ENCODE measurements at places on chromosomes 12 and 14.

DNA sequence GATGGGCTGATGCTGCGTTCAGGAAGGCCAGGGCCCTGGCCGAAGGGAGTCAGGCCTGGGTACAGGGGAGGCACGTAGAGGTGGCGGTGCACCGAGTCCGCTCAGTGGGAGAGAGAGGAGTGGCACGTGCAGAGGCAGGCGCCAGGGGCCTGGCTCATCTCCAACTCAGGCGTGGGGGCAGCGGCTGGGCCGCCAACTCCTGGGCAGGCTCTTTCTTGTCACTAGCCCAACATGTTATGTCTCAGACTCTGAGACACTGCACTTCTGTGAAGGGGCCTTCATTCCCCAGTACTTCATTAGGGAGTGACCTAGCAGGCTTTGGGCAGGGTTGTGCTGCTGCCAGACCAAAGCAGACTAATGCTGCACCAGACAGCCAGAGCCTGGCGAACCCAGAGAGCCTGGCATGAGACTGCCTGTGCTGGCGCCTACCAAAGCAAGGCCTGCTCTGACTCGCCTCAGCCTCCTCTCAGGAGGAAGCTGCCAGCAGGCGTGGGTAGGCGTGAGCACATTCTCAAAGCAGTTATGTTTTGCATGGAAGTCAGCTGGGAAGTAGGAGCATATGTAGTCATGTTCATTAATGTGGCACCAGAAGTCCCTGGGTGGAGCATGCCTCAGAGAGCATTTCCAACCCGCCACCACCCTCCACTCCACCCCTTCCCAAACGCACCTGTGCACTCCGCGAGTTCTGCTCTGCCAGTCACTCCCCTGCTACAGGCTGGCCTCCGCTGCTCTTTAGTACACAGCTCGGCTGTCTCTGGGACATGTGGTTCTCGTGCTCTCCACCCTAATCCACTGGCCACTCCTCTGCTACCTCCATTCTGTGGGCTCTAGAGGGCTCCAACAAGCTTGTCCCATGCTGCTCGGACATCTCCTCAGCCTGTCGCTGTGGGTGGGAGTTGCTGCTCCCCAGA lies 9.7 kb downstream of the CKB start:
- DNase-seq, result no peak

DNA sequence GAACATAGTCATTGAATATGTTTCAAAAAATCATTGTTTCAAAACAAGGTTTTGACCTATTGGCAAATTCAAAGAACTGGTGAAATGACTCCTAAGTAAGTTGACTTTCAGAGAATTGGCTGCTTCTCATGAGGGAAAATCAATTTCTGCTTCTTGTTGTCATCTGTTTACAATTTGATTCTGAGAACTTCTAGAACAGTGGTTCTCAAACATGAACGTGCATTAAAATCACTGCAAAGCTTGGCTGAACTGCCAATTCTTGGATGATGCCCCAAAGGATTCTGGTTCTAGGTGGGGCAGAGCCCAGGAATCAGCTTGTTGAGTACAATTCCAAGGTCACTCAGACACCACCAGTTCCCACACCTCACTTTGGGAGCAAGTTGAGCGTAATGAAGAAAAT lies 83.9 kb downstream of the ZFP36L1 start:
- no peak for DNase-seq

DNA sequence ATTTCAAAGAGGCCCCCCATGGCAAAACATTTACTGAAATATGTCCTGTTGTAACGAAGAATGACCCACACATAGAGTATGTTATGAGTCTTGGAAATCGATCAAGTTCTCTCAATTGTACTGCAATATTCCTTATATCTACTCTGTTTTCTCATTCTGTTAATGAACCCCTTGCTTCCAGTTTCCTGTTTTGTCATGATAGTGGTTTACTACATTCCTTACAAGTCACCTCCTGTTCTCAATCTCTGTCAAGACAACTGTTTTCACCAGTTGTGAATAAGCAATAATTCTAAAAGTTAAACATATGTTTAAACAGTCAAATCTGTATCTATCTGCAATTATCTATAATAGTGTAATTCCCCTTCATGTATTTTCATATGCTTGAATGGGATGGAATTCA lies 16.4 kb upstream of the ARID2 start:
- no peak for DNase-seq

DNA sequence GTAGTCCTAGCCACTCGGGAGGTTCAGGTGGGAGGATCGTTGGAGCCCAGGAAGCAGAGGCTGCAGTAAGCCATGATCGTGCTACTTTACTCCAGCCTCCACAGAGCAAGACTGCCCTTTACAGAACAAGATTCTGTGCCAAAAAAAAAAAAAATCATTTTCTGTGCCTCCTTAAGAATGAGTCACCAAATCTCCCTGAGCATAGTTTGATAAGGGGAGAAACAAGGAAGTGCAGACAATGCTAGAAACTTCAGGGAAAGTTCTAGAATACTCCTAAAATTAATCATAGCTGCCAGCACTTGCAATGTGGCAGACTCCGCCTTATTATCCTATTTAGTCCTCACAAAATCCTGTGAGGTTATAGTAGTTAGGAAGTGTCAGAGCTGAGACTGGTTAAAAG lies 74.5 kb downstream of the KCNK10 start:
- no peak for DNase-seq

GRCh38 chr12:50276068-50276467 lies 7.3 kb downstream of the LIMA1 start:
- no peak for DNase-seq

GRCh38 chr14:54285030-54285429 lies 111.8 kb upstream of the CDKN3 start:
- DNase-seq, result no peak

DNA sequence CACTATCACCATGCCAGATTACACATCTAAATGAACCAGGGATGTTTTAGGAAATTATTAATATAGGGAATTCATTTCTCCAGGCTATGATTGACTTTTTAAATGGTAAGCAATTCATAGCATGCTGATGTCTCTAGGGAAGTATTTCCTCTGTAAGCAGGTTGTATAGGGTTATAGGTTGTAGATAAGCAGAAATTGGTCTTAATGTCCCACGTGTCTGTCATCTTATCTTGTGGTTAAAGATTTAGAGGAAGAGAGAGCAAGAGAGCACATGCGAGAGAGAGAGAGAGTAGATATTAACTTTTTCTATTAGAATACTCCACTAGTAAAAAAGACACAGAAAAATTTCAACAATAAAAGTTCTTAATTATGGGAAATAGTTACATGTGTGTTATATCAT lies 32.6 kb downstream of the TRHDE start:
- DNase-seq, result no peak

GRCh38 chr12:93039062-93039461 lies 110.0 kb upstream of the EEA1 start:
- DNase-seq, result no peak

GRCh38 chr14:66005900-66006434 lies 480.2 kb upstream of the CCDC196 start:
- DNase-seq, result no peak

- DNase-seq, result no peak
Observed at GRCh38 chr12:132686825-132687210, 324 bp downstream of the POLE start.

DNA sequence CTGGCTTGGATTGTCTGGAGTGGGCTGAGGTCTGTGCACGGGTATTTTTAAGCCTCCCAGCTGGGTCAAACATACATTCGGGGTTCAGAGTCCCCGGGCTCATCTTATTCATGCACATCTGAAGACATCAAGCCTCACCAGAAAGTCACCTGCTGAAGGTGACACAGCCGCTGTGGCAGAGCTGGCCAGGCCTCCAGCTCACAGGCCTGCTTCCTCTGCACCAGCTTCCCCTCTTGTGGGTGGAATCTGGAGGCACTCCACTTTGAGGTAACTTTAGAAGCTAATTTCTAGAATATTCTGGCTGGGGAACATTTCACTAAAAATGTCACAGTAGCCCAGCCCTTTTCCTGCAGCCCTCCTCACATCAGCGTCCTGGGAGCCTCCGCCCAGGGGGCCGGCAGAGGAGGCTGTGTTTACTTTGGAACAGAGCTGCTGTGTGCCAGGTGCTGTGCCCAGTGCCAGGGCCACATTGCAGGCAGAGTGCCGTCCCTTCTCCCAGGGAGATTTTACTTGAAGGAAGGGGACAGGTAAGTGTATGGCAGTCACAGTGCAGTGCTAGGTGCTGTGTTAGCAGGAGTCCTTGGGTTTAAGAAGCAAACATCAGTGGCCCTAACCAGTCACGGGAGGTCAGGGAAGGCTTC lies 62.2 kb downstream of the TSPAN11 start:
- no peak for DNase-seq

GRCh38 chr12:104376650-104377513 lies 73.3 kb downstream of the EID3 start:
- DNase-seq, result no peak

GRCh38 chr12:129496226-129496625 lies 407.6 kb downstream of the TMEM132D start:
- no peak for DNase-seq

GRCh38 chr14:103107941-103108748 lies 13.6 kb downstream of the EXOC3L4 start:
- no peak for DNase-seq

GRCh38 chr14:93965287-93965821 lies 11.0 kb downstream of the ASB2 start:
- DNase-seq, result no peak

DNA sequence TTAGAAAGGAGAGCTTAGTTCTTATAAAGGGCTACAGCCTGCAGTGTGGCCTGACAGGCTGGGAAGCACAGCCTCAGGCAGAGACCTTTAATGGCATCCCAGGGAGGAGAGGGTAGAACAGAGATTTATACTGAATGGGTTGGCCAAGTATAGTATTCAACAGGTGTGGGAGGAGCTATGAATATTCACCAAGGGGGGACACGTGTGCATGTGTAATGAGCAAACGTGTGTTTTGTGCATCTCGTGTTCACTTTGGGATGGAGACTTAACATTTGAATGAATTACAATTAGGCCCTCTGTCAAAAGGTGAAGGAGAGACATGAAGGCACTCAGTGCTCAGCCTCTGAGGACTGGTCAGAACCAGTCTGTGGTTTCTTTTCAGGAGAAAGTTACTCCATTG lies 5.2 kb downstream of the TDP1 start:
- DNase-seq, result no peak

- DNase-seq, result no peak
Observed at GRCh38 chr12:65672441-65672840, 151.8 kb upstream of the HMGA2 start.

DNA sequence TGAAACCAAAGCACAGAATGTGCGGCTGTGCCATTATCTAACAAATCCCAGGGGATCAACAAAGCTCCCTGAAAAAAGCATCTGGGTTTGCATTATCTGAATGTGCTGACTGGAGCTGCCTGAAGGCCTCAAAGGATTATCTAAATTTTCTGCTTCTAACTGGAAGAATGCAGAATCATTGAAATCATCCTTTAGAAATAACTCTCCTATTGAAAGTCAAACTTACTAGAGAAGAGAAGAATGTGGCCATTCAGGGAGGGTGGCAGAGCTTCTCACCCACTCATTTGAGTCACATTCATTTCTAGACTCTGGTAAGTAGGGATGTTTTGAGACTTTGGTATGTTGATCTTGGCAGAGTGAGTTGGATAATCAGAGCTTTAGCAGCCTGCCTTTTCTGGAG lies 220.6 kb upstream of the RGS6 start:
- DNase-seq, result no peak

DNA sequence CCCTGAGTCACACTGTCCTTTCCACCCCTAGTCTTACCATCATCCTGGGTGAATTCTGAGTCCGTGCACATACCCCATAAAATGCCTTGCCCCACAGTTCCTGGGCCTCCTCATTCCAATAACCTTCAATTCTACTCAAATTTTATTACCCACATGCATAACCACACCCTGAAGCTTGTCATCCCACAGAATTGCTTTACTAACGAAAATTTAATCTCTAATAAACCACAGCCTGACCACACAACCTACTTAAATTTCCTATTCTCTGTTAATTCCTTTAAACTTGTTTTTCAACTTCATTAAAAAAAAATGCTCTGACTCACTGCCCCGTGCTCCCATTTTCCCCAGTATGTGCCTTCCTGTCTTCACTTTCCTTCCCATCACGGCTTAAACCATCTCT lies 205.9 kb downstream of the PHLDA1 start:
- DNase-seq, result no peak

GRCh38 chr14:101120641-101121507 lies 217.4 kb upstream of the RTL1 start:
- no peak for DNase-seq

- DNase-seq, result no peak
Observed at GRCh38 chr12:16346958-16347357, 487 bp upstream of the MGST1 start.

All from stimulated activated CD8-positive, alpha-beta memory T cell treated with anti-CD3 and anti-CD28 coated beads, Interleukin-15, amount 100 ng/mL, for 4 hours (primary cell).